Choroid plexus epithelial cell (primary cell): ENCODE measurements at places on chromosomes 4 and X.
A peak's percentile ranks its signal among the peaks of the same experiment; 100 is the strongest.

GRCh38 chr4:144611850-144612249 is 34.1 kb upstream of the HHIP start:
- DNase-seq, result peak; percentile 55

- DNase-seq, result no peak
Observed at GRCh38 chr4:152258391-152258790, 277.5 kb downstream of the FBXW7 start.

GRCh38 chr4:142809559-142809958 is 36.5 kb downstream of the INPP4B start:
- no peak for DNase-seq

- DNase-seq, result no peak
Observed at GRCh38 chr4:102994803-102995202, 24.7 kb downstream of the SLC9B1 start.

GRCh38 chrX:153627675-153628111 is 19.3 kb upstream of the DUSP9 start:
- DNase-seq, result no peak
